ENCODE measurements at places on chromosomes 13 and 19. TPM values are rescaled to one million over a fixed set of nuclear protein-coding genes. Genes with fewer than 3 reads are reported as not detected.

The PPM1N gene
- total RNA-seq = not detected

The FXYD7 gene
- not detected for total RNA-seq

The C19orf25 gene
- total RNA-seq = 34.9 TPM

The ZNF221 gene
- total RNA-seq = 3.3 TPM

The NCR1 gene
- total RNA-seq = 1.4 TPM

The PDX1 gene
- not detected for total RNA-seq

The ZC3H4 gene
- 43.0 TPM for total RNA-seq

The ZNF560 gene
- not detected for total RNA-seq

The ZNF285 gene
- 3.8 TPM for total RNA-seq

The ZNF780A gene
- total RNA-seq = 7.4 TPM

The MYO16 gene
- under 0.01 TPM for total RNA-seq

The FGF21 gene
- total RNA-seq = not detected

The MAST3 gene
- total RNA-seq = 25.8 TPM

The CLC gene
- total RNA-seq = not detected

The POGLUT2 gene
- 1.6 TPM for total RNA-seq

The IGFLR1 gene
- 16.6 TPM for total RNA-seq

The LRRC63 gene
- 1.2 TPM for total RNA-seq
